ENCODE measurements at places on chromosomes 5 and 9.

DNA sequence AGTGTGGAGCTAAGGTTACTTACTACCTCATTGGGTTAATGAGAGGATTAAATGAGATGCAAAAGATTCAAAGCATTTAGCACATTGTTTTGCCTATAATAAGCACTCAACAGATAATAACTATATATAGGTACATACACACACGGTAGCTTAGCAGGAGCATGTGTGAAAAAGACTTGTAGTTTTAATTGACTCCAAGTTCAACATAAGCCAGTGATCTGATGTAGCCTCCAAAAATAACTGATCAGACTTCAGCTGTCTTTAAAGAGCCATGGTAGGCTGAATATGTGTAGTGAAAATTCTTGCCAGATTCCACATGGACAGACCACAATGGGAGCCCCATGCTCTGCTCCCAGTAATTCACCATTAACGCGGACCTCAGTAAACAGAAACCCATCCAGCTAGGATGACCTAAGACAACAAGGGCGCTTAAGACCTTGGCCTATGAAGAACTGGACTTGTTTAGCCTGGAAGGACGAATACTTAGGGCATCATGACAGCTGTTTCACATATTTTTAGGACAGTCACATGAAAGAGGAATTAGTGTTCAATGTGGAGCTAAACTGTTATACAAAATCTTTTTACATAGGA, 115.1 kb upstream of the ZNF366 start:
- DNase-seq = no peak

GRCh38 chr9:92480291-92480771, 2.0 kb downstream of the ASPN start:
- no peak for DNase-seq

- no peak for DNase-seq
Measured at GRCh38 chr5:119177226-119177625, 106.3 kb downstream of the DMXL1 start.

DNA sequence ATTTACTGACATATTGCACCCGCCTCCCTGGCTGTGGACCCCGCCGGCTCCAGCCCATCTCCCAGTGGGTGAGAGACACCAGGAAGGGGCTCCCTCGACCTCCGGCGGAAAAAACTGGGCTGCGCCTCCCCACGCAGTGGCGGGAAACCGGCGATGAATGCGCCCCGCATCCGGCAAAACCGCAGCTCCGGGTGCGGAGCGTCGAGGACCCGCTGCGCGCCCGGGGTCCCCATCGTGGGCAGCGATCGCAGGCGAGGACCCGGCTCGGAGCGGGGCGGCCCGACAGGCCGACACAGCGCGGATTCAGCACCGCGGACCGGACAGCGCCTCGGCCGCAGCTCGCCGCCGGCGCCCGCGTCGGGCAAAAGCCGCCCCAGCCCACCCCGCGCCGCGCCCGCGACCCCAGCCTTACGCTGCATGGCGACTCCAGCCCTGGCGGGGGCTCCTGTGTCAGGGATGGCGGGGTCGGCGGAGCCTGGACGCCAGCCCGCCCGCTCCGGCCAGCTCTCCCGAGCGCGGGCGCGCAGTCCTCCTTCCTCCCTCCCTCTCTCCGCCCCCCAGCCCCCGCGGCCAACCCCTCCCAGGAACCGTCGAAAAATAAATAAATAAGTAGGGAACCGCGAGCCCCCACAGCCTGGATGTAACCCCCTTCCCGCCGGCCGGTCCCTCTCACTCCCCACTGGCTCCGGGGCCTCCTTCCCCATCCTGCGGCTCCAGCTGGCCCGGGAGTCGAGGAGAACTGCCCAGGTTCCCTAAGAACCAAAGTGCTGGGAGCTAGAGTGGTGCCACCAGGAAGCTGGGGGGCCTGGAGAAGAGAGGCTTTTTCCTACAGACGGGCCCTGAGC, 3.1 kb downstream of the LHX3 start:
- DNase-seq = no peak

- DNase-seq = no peak
Measured at GRCh38 chr5:72648480-72648879, 141.3 kb upstream of the ZNF366 start.

DNA sequence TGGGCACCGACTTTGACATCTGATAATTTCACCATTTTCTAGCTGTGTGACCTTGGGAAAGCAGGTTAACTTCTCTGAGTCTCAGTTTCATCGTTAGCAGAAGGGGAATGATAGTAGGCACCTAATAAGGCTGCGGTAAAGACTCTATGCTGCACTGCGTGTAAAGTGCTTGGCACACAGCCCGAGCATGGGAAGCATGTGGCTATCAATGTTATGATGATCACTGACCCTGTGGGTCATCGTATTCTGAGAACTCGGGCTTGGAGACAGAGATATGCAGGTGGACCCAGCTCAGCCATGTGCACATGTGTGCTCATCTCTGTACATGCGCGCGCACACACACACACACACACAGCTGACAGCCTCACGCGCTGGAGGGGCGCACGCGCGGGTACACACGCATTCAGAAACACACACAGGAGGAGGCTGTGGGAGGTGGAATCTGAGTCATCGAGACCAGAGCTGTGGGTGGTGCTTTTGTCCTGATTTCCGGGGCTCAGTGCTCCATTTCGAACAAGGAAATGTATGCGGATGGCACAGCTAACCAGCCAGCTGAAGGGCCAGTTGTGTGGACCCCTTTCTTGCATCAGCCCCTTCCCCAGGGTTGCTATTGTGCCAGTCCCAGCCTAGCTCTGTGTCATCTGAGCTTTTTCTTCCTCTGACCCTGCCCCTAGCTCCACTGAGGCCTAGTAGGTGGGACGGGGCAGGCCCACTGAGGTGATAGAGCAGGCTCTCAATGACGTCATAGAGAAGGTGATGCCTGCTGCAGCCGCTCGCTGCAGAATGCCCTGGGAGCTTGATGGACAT, 11.1 kb upstream of the ARAP3 start:
- DNase-seq = no peak

DNA sequence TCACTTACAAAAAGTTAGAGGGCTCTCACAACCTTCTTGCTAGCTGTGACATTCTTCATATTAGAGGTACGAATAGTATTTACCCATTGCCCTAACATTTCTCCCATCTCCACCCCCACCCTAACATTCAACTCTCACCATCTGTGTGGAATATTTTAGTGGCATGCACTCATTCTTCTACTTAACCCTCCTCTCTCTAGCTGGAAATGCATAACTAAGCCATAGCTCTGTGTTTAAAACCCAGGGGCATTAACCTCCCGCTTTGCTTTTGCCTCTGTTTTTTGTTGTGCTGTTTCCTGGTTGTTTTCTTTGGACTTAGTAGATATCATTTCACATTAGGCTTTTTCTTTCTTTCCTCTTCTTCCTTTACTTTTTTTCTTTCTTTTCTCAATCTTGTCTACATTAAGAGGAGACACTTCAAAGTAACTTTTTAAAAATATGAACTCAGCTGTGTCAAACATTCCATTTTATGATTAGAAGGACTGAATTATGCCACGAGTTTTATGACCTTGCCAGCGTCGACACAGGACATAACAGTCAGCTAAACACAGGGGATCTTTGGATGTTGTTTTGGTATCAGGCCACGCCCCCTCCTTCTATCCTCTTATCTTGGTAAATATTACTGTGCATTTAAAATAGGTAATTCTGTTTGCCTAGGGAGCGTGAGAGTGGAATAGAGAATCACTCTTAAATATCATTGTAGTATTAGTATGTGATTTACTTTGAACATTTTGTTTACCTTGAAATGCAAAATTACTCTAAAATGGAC, 236.0 kb downstream of the CD180 start:
- no peak for DNase-seq

GRCh38 chr5:177403102-177403791, 2.8 kb upstream of the PFN3 start:
- DNase-seq = no peak

GRCh38 chr5:101663543-101663942, 632.5 kb downstream of the SLCO4C1 start:
- no peak for DNase-seq

DNA sequence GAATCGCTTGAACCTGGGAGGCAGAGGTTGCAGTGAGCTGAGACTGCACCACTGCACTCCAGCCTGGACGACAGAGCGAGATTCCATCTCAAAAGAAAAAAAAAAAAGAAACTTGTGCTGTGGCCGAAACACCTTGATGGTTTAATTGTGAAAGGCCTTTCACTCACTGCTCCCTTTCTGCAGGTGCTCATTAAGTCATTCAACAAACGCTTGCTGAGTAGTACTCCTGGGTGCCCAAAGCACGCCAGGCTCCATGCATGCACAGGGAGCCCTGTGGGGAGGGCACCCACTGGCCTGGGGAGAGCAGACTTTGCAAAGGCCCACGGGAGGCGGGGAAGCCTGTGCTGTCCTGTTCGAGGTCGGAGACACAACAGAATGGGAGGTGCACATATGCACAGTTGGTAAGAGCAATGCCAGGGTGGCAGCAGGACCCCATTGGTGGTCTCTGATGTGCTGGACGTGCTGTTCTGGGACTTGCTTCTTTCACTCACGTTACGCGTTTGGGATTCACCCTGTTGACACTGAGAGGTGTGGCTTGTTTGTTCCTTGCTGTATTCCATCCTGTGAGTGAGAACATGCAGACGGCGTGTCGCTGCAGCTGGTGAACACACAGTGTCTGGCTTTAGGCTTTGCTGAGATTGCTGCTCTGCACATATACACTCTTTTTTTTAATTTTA, 3.0 kb upstream of the ENTPD2 start:
- DNase-seq = no peak

- no peak for DNase-seq
Measured at GRCh38 chr5:14331386-14331781, 188.2 kb downstream of the TRIO start.

DNA sequence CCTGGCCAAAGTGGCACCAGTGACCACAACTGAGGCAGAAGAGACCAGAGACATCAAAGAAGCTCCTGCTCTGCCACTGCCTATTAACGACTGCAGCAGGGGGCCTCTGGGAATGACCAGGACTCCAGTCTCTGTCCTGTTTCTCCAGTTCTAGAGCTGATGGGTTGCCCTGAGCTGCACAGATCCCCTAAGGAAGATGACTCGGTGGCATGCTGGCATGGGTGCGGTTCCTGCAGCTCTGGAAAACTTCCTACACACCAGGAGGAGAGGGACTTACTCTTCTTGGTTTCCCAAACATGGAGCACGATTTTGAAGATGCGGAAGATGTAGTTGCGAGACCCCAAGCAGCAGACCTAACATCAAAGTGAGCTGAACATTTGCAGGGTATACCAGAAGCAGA, 2.7 kb downstream of the SLIT3 start:
- no peak for DNase-seq

DNA sequence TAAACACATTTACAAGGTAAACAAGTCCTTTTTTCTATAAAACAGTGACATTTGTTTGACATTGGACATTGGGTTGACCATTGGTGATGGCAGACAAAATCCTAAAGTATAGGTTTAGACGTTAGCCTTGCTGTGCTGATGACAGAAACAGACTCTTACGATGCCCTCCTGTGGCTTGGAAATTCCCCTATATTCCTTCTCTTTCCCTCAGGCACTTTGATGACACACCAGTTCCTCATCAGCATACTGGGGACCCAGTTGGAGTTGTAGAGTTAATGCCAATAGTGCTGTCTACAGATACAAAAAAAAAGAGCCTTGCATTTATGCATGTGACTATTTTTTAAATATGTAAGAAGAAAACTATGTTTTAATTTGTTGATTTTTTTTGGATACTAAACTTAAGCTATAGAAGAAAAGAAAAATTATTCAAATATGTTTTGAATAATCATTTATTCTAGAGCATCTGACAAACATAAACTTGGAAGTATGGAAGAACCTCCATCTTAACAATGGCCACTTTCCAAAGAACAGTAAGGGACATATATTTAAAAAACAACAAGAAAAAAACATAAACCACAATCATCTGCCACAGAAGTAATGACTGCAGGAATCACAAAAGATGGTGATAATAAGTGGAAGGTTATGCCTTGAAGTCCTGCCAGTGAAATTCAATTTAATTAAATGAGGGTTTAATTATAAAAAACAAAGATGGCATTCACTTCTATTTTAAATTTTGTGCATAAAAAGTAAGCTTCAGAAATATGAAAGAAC, 75.6 kb upstream of the SNCAIP start:
- DNase-seq = no peak

DNA sequence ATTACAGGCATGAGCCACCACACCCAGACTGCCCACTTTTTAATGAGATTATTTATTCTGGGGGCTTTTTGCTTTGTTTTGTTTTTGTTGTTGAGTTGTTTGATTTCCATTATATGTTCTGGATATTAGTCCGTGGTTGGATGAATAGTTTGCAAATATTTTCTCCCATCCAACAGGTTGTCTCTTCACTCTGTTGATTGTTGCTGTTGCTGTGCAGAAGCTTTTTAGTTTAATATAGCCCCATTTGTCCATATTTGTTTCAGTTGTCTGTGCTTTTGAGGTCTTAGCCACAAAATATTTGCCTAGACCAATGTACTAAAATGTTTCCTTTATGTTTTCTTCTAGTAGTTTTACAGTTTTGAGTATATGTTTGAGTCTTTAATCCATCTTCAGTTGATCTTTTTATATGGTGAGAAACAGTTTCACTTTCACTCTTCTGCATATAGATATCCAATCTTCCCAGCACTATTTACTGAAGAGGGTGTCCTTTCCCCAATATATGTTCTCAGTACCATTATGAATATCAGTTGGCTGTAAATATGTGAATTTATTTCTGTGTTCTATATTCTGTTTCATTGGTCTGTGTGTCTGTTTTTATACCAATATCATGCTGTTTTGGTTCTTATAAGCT, 30.2 kb upstream of the TBCA start:
- DNase-seq = no peak

DNA sequence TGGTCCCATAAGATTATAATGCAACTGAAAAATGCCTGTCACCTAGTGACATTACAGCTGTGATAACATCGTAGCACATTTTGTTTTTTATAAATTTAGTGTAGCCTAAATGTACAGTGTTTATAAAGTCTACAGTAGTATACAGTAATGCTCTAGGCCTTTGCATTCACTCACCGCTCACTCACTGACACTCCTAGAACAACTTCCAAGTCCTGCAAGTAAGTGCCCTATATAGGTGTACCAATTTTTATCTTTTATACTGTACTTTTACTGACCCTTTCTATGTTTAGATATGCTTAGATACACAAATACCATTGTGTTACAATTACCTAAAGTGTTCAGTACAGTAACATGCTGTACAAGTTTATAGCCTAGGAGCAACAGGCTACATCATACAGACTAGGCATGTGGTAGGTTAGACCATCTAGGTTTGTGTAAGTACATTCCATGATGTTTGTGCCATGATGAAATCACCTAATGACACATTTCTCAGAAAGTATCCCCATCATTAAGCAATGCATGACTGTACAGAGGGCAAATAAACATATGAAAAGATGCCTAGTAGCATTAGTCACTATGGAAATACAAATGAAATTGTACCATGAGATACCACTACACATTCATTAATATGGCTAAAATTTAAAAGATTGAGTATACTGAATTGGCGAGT, 127.6 kb downstream of the TRPM6 start:
- DNase-seq = no peak

Data from retina (tissue), 1 donor.